ENCODE measurements at places on chromosomes 11 and 22.
A peak's percentile ranks its signal among the peaks of the same experiment; 100 is the strongest.

- no peak overlapping the region for H3K4me3 ChIP-seq
- H3K36me3 ChIP-seq = peaks cover 62% of the 10 kb centered on the region
- H3K27ac ChIP-seq = no peak overlapping the region
- no peaks in the 10 kb centered on the region for H3K27me3 ChIP-seq
- H3K4me1 ChIP-seq = peaks cover 27% of the 10 kb centered on the region
Observed at GRCh38 chr11:4060182-4060923, 34.2 kb upstream of the RRM1 start.

GRCh38 chr11:102712137-102712536, 6.6 kb upstream of the MMP27 start:
- no peaks in the 10 kb centered on the region for H3K36me3 ChIP-seq
- H3K27ac ChIP-seq = no peak overlapping the region
- no peak overlapping the region for H3K4me3 ChIP-seq

DNA sequence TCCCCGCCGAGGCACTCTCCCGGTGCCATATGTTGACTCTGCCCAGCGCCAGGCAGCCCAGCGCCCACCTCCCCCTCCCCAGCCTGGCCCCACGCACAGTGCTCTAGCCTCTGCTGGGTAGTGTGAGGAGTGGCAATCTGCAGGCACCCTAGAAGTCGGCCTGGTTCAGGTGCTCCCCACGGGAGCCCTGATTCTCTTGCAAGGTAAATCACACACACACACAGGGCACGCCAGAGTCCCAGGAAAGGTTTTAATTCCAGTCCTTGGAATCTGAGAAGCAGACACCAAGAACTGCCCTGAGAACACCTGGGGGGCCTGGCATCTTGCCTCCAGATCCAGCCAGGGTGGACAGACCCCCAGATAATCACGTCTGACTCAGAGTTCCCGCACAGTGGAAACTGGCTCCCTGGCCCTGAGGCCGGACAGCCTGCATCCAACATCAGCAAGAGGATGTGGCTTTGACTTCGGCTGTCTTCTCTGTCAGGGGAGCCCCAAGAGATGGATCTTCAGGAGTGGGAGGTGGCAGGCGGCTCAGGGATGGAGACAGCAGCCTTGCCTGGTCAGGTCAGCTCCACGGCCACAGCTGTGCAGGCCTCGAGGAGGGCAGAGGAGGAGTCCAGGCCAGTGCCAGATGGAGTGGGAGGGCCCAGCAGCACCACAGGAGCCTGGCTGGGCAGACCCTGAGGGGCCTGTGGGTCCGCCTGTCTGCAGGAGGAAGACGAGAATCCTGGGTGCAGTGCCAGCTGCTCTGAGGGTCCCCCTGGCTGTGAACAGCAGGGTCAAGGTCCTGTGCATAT, 1.1 kb upstream of the RIN1 start:
- H3K4me1 ChIP-seq = peaks cover 22% of the 10 kb centered on the region
- DNase-seq = no peak
- peak overlapping the region; percentile 50 for H3K27ac ChIP-seq
- peaks cover 46% of the 10 kb centered on the region for H3K36me3 ChIP-seq
- no peak overlapping the region for H3K4me3 ChIP-seq

DNA sequence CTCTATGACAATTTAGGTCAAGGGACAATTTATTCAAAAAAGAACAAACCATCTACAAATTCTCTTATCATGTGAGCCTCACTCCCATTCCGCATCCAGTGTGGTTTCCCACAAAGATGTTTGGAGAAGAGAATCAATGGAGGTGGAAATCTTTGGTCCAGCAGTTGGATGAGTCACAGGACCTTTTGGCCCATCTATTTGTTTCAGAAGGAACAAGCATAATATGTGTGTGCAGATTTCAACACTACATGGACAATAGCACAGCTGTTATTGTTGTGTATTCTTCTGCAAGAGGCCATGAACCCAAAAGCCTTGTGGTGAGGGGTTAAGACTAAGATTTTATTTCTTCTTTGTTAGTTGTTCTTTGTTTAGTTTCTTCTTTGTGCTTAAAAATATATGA, 61.6 kb downstream of the OR10A6 start:
- DNase-seq = no peak
- H3K4me1 ChIP-seq = no peaks in the 10 kb centered on the region
- no peak overlapping the region for H3K27ac ChIP-seq

- H3K27ac ChIP-seq = no peak overlapping the region
- H3K36me3 ChIP-seq = peaks cover 14% of the 10 kb centered on the region
- peak; percentile 8 for DNase-seq
- no peak overlapping the region for H3K4me3 ChIP-seq
Observed at GRCh38 chr22:49575703-49576081, 252.0 kb downstream of the BRD1 start.

GRCh38 chr11:35412285-35412684, 7.1 kb downstream of the SLC1A2 start:
- H3K27ac ChIP-seq = no peak overlapping the region
- H3K27me3 ChIP-seq = peaks cover 24% of the 10 kb centered on the region
- no peak for DNase-seq
- H3K36me3 ChIP-seq = no peaks in the 10 kb centered on the region
- no peaks in the 10 kb centered on the region for H3K4me1 ChIP-seq

GRCh38 chr11:73344191-73344607, 32.0 kb upstream of the RELT start:
- DNase-seq = no peak
- peaks cover 2% of the 10 kb centered on the region for H3K27me3 ChIP-seq
- H3K27ac ChIP-seq = no peak overlapping the region

GRCh38 chr11:45658292-45658991, 7.0 kb downstream of the CHST1 start:
- no peak overlapping the region for H3K27ac ChIP-seq
- peaks cover 3% of the 10 kb centered on the region for H3K4me1 ChIP-seq
- H3K36me3 ChIP-seq = no peaks in the 10 kb centered on the region
- peaks cover 44% of the 10 kb centered on the region for H3K27me3 ChIP-seq
- DNase-seq = no peak

GRCh38 chr11:31968461-31969358, 122.2 kb upstream of the RCN1 start:
- no peak overlapping the region for H3K27ac ChIP-seq
- no peaks in the 10 kb centered on the region for H3K27me3 ChIP-seq
- H3K4me3 ChIP-seq = no peak overlapping the region
- H3K36me3 ChIP-seq = no peaks in the 10 kb centered on the region

- H3K36me3 ChIP-seq = peaks cover 5% of the 10 kb centered on the region
- no peak for DNase-seq
- H3K27ac ChIP-seq = peak overlapping the region; percentile 79
- H3K4me1 ChIP-seq = peaks cover 31% of the 10 kb centered on the region
Observed at GRCh38 chr11:67261946-67262681, 4.2 kb upstream of the GRK2 start.

GRCh38 chr11:27217948-27218420, 145.0 kb downstream of the CCDC34 start:
- DNase-seq = no peak
- no peaks in the 10 kb centered on the region for H3K4me1 ChIP-seq
- no peak overlapping the region for H3K4me3 ChIP-seq
- H3K27ac ChIP-seq = no peak overlapping the region

- no peaks in the 10 kb centered on the region for H3K36me3 ChIP-seq
- no peak for DNase-seq
- H3K4me3 ChIP-seq = no peak overlapping the region
- H3K27me3 ChIP-seq = peaks cover 2% of the 10 kb centered on the region
- no peak overlapping the region for H3K27ac ChIP-seq
Observed at GRCh38 chr22:20607157-20607907, 99.9 kb downstream of the MED15 start.

DNA sequence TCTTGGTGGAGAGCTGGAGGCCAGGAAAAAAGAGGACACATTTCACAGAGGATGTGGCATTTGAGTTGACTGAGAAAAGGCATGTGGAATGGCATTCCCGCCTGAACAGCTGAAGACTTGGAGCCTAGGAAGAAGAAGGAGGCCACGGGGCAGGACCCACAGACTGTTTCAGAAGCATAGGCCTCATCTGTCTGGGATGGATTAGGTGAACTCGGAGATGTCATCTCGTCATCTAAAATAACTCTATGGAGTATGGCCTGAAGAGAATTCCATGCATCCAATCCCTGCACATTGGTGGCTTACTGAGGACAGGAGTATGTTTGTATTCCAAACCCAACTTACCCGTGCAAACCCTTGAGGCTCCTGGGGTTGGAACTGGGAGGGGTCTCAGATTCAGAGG, 16.4 kb downstream of the SPATA19 start:
- no peaks in the 10 kb centered on the region for H3K4me1 ChIP-seq
- peaks cover 3% of the 10 kb centered on the region for H3K27me3 ChIP-seq
- no peak overlapping the region for H3K27ac ChIP-seq
